ENCODE measurements at places on chromosomes 7 and 10.

GRCh38 chr7:116652793-116653192 lies 19.2 kb upstream of the MET start:
- no peak for DNase-seq

GRCh38 chr10:30705625-30706149 lies 76.1 kb upstream of the LYZL2 start:
- no peak for DNase-seq

GRCh38 chr7:139825666-139826290 lies 3.3 kb upstream of the TBXAS1 start:
- DNase-seq = no peak

DNA sequence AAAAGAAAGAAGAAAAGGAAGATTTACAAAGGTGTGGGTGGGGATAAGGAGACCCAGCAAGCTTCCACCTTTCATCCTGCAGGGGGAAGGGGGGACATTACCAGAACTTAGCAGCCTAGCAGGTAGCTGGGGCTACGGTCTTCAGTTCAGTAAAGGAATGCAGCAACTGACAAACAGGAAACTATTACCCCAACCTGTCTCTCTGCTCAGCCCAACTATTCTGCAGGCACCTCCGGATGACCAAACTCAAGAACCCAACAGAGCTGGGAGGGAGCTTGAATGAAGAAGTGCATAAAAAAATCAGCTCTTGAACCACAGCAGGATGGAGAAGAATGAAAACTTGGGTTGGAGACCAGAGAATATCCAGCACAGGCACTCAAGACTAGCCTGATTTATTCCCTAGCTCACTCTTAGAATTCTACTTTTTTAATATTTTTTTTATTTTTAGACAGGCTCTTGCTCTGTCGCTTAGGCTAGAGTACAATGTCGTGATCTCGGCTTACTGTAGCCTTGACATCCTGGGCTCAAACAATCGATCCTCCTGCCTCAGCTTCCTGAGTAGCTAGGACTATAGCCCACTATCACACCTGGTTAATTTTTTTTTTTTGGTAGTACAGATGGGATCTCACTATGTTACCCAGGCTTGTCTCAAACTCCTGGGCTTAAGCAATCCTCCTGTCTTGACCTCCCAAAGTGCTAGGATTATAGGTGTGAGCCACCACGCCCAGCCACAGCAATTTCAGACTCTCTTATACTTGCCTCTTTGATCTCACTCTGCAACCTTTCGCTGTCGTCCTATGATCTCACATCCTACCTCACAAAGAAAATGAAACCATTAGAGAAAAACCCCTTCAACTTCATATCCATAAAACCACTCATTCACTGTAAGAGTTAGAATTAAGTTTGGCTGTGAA lies 18.5 kb upstream of the C10orf67 start:
- DNase-seq = no peak

- no peak for DNase-seq
Observed at GRCh38 chr10:70805619-70806215, 10.0 kb upstream of the SGPL1 start.

DNA sequence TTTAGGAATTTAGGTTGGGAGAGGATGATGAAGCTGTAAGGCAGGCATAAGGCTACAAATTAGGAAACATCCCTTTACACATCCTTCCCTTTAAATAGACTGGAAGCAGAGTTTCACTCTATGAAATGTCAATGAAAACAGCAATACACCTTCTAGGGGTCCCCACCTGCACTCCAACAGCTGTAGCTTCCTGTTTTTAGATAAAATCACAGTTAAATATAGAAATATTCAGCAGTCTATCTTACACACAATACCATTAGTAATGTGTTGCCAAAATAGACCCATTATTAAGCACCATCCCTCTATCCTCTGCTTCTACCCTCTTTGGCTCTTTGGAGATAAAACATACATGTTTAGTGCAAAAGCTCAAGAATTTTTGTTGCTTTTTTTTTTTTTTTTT lies 237.4 kb downstream of the PCLO start:
- no peak for DNase-seq

DNA sequence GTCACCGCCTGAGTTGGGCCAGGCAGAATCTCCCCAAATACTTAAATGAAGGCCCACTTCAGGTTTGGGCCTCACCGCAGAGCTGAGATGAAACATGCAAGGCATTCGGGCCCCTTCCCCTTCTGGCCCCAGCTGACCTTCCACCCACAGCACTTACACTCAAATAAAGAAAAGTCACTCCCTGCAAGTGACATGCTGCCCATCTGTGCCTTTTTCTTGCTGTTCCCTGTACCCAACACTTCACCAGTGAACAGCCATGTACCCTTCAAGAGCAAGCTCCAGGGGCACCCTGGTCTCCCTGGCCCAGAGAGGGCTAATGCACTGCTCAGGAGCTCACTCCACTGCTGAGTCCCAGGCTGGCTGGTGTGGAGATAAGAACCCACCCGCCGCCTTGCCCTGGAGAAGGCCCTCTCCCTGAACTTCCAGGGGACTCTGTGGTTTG lies 40.7 kb downstream of the ZCCHC24 start:
- DNase-seq = no peak

GRCh38 chr7:94335586-94335985 lies 59.1 kb upstream of the COL1A2 start:
- peak; percentile 71 for DNase-seq

DNA sequence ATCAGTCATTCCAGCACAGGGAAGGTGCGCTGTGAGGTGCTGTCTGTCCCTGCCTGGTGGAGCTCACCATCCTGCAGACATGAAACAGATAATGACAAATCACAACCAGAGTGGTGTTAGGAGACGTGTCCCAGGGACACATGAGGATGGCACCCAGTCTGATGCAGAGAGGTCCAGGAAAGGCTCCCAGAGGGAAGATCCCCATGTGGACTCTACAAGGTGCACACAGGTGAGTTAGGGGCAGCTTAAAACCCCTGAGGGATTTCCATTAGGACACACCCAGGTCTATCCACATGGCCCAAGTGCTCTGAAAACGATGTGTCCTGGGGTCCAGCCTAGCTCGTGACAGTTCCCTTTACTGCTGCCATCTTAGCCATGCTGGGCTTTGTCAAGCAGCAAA lies 91.4 kb downstream of the ADARB2 start:
- no peak for DNase-seq

DNA sequence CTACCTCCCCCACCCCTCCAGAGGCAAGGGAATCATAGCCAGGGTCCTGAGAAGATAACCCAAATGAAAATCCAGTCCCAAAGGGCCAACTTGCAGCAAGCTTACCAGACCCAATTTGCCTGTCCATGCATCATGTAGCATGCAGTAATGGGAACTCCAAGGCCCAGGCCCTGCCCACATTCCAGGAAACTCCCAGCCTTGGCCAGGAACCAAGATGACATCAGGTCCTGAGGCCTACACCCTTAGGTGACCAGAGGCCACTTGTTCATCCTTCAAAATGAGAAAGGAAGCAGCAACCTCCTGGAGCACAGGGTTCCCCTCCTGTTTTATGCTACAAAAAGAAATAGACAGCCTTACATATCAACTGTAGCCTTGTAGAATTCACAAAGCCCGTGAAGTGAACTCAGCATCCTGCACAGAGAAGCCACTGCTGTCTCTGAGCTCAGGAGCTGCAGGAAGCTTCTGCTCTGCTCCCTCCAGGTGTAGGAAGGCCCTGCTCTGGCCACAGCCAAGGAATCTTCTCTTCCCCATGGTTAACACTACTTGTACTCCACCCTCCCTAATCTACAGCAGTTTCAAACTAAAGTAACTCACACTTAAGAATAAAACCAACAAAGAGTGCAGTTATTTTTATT lies 30.3 kb upstream of the GRB10 start:
- DNase-seq = no peak

DNA sequence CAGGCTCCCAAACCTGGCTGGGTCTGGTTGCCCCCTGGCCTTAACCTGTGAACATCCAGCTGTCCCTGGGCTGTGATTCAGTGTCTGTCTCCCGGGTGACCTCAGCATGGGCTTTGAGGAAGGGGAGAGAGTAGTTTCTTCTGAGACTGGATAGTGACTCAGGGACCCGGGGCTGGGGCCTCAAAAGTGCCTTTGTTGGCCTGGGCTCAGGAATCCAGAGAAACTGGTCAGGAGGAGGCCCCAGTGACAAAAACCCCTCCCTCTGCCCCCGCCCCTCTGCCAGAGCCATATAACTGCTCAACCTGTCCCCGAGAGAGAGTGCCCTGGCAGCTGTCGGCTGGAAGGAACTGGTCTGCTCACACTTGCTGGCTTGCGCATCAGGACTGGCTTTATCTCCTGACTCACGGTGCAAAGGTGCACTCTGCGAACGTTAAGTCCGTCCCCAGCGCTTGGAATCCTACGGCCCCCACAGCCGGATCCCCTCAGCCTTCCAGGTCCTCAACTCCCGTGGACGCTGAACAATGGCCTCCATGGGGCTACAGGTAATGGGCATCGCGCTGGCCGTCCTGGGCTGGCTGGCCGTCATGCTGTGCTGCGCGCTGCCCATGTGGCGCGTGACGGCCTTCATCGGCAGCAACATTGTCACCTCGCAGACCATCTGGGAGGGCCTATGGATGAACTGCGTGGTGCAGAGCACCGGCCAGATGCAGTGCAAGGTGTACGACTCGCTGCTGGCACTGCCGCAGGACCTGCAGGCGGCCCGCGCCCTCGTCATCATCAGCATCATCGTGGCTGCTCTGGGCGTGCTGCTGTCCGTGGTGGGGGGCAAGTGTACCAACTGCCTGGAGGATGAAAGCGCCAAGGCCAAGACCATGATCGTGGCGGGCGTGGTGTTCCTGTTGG lies at the start of gene CLDN4:
Gene CLDN4 (plus strand): TSS at position 316 of the 903 bp plus-strand sequence. CDS start 206 bp downstream, at position 522.
- peak; percentile 77 for DNase-seq
